A673 (cell line): ENCODE measurements at places on chromosomes 11 and 22. TPM values are rescaled to one million over a fixed set of nuclear protein-coding genes. Genes with fewer than 3 reads are reported as not detected.

GRCh38 chr11:84886344-84886743 lies 740.8 kb downstream of the DLG2 start:
- DNase-seq: no peak

- no peak for DNase-seq
Measured at GRCh38 chr22:32828150-32828549, 26.6 kb downstream of the TIMP3 start.

GRCh38 chr11:94150056-94150455 lies 21.4 kb downstream of the PANX1 start:
- no peak for DNase-seq

GRCh38 chr11:65111159-65111743 lies 421 bp upstream of the TM7SF2 start:
- no peak for DNase-seq

Gene OR6A2
- total RNA-seq: not detected in 2 replicates

Gene PDE2A
- total RNA-seq: 0.58 and 1.2 TPM in 2 replicates

Gene H19
- not detected in 2 replicates for total RNA-seq
